ENCODE measurements at places on chromosomes 5 and 9.

- no peak for DNase-seq
These were observed 141.0 kb downstream of the ST8SIA4 start for GRCh38 chr5:100762108-100762507.

GRCh38 chr9:115357821-115358220, 239.9 kb upstream of the TNC start:
- no peak for DNase-seq

DNA sequence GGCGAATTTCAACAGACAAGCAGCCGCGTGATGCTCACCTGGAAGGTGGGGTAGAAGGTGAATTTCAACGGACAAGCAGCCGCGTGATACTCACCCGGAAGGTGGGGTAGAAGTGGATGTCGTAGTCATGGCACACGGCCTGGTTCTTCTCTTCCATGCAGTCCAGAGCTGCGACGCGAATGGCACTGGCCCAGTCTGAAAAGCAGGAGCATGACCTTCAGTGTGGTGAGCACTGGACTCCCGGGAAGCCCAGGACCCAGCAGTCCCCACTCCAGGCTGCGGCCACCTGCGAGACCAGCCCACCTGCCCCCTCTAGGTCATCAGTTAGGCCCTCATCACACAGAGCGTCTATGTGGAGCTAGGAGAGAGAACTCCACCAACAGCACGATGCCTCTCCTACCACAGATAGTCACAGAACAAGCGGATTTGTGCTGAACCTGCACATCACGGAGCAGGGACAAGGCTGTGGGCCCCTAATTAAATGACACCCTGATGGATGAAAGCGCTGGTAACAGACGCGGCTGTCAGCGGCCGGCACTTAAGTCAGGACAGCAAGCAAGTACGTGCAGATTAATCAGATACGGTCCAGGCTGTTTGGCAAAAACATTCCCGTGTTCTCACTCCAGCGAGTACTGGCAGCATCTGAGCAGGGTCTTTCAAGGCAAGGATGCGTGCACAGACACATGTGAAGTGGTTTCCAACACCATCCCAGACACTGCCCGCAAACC, 18.8 kb downstream of the QSOX2 start:
- DNase-seq, result no peak

DNA sequence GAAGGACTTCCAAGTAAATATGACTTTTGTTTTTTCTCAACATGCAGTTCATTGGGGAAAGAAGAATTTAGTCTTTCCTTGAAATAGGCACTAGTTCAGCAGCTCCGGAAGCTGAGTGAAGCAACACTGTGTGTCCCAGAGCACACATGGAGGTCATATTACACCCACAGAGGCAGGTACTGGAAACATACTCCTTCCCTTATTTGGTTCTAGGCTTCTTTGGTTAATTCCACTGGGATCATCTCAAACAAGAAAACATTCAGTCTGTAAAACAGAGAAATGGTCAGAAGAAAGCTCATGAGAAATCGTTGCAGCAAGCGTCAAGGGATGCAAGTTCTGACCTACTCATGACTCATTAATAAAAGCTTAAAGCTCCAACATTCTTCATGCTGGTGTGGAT, 175.1 kb upstream of the PCSK5 start:
- DNase-seq, result no peak

GRCh38 chr5:8013948-8014710, 145.2 kb downstream of the MTRR start:
- no peak for DNase-seq

- DNase-seq, result no peak
These were observed 42.1 kb downstream of the TMOD1 start for GRCh38 chr9:97543561-97543960.

- no peak for DNase-seq
These were observed 169.8 kb upstream of the KCNN2 start for GRCh38 chr5:114192108-114192507.

GRCh38 chr5:127369796-127370195, 79.2 kb downstream of the MEGF10 start:
- no peak for DNase-seq

GRCh38 chr9:10855847-10856246, 243.0 kb upstream of the PTPRD start:
- no peak for DNase-seq

- no peak for DNase-seq
These were observed 45.8 kb downstream of the PCDHGC5 start for GRCh38 chr5:141534492-141535213.
